Stimulated activated CD8-positive, alpha-beta memory T cell treated with anti-CD3 and anti-CD28 coated beads, Interleukin-7, amount 100 ng/mL, for 24 hours (primary cell): ENCODE measurements at places on chromosomes 6 and 20.

GRCh38 chr6:143279385-143279784 lies 171.1 kb downstream of the ADAT2 start:
- DNase-seq = no peak

GRCh38 chr6:56050530-56051201 lies 175.3 kb upstream of the BMP5 start:
- no peak for DNase-seq

- no peak for DNase-seq
These were observed 48.8 kb upstream of the CHRNA4 start for GRCh38 chr20:63409834-63410435.

GRCh38 chr20:43904827-43905177 lies 9.8 kb upstream of the TOX2 start:
- no peak for DNase-seq

GRCh38 chr6:158194487-158195280 lies 26.5 kb downstream of the GTF2H5 start:
- no peak for DNase-seq

GRCh38 chr6:98433325-98434056 lies 400.9 kb upstream of the POU3F2 start:
- no peak for DNase-seq

- no peak for DNase-seq
These were observed 3.3 kb upstream of the TBX18 start for GRCh38 chr6:84767526-84768201.

DNA sequence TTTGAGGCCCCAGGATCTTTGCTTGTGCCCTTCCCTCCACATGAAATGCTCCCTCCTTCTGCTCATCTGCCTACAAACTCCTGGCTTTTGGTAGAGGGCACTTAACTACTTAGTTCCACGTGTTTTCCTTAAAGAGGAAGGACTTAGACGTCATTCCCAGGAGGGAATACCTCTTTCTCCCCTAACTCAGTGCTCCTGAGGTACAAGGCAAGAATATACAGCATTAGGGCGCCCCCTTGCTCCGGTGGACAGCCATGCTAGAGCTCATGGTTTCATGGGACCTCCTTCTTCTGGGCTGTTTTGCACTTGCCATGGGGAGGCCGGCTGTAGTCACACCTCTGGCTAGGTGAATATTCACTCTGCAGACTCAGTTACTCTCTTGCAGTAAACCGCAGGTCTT lies 93.8 kb upstream of the LY86 start:
- no peak for DNase-seq

- no peak for DNase-seq
These were observed 59.4 kb upstream of the PRELID3B start for GRCh38 chr20:59101961-59102360.

DNA sequence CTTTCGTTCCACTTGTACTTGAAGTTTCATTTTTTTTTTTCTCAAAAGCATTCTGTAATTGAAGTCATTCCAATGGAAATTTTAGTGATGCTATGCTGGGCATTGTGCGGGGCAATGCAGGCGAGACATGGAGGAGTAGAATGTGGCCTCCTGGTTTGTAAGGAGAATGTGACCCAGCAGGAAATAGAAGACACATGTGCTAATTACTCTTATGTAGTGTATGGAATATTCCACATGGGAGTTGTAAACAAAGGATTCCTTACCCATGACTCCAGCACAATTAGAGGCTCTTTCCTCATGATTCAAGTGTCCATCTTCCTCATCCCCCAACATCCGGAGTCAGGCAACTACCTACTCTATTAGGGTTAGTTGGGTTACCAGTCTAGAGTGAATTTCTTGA lies 14.9 kb upstream of the RFPL4B start:
- DNase-seq = no peak

DNA sequence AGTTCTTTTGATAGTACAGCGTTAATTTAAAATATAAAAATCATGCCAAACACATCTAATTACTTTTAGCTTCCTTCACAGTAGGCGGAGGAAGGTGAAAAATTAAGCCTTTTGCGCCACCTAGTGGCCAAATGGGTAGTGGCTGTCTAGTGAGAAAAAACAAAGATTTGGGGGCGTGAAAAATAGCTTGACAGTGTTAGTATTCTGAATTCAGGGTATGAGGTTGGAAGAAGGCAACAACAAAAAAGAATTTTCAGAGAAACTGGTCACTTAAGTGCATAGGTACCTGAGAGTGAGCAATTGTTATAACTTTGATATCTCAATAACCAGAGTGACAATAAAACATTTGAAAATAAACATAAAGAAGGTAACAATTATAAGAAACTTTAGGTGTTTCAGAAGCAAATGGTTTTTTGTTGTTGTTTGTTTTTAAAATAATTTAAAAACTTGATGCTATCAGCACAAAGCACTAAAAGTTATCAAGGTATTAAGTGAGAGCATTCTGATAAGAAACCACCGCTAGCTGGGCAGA lies 14.3 kb downstream of the PSMB9 start:
- peak; percentile 81 for DNase-seq
